ENCODE measurements at places on chromosomes 2 and 18. TPM values are rescaled to one million over a fixed set of nuclear protein-coding genes. Genes with fewer than 3 reads are reported as not detected.

- DNase-seq = no peak
These were observed 130.1 kb downstream of the MAP2 start for GRCh38 chr2:209553913-209554312.

DNA sequence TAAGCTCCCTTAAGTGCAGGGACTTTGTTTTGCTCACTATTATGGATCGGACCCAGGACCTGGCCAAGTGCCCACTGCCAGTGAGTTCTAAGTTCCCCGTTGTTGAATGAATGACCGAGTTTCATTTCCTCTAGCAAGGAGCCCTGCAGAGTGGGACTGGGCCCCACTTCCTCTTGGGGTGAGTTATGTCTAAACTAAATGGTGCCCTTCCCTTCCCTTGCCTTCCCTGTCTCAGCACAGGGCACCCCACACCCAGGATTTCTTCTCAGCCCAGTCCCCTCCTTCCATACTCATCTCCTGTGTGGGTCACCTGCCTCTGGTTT lies 195.3 kb upstream of the HS6ST1 start:
- DNase-seq = no peak

DNA sequence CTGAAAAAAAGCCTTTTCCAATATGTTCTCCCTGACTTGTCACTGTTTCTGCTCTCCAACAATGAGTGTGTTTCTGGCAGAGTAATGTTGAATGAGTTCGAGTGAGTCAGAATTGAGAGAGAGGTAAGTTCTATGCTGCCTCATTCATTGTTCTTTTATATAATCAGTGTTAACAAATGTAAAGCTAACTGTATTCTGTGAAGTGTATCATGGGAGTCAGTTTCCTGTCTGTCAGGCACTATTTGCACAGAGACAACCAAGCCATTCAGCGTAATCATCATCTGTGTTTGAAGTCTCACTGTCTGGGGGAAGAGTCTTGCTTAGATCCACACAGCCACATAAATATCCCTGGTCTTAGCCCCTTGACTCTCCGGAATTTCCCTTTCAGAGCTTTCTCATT lies 22.0 kb upstream of the UPP2 start:
- DNase-seq = peak; percentile 5

DNA sequence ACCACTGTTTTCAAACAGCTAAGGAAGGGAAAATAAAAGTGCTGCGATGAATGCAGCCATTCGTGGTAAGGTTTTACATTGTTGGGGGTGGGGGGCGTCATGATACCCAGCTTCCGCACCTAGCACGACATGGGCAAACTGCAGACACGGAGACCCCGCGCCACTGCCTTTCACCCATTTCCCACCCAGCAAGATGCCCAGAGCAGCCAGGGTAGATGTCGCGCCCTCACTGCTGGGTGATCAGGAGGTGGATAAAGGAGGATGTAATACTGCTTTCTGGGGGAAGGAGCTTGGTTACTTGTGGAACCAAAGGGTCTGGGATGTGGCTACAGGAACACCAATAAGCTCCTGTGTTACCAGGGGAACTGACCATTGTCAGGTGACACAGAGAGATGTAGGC lies 138.4 kb downstream of the ZNF516 start:
- no peak for DNase-seq

DNA sequence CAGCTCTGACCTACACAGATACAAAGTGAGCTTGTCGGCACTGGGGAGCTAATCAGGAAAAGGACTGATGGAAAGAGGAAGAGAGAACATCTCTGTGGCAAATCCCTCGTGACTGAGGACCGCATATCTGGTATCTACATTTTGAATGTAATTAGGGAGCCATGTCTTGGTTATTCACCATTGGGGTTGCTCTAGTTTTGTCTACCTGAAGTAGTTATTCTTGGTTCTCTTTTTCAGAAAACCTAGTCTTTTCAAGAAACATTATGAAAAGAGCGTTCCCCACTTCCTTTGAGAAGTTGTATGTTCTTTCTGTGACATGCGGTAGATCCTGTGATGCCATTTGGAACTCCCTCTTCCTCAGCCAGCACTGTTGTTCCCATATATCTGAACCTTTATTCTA lies 104.4 kb downstream of the DOCK10 start:
- no peak for DNase-seq

DNA sequence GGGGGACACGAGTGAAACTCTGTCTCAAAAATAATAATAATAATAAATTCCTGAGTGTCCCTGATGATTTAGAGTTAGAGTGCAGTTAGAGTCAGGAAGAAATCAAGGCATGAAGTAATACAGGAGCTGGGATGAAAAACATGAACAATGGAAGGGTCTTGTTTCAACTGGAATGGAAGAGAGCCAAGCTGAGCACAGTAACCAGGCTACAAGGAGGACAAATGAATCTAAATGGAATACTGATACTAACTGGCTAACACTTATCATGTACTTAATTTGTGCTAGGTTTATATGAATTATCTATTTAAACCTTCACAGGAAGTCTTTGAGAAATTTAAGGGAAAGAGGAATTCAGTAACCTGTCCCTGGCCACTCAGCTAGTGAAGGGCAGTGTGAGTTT lies 38.8 kb upstream of the PSME4 start:
- no peak for DNase-seq

GRCh38 chr18:6434987-6435709 lies 20.4 kb upstream of the L3MBTL4 start:
- no peak for DNase-seq

- no peak for DNase-seq
These were observed 34.8 kb downstream of the SDC1 start for GRCh38 chr2:20190170-20190569.

GRCh38 chr2:74502147-74502719 lies 2.8 kb upstream of the LBX2 start:
- DNase-seq = no peak

The STPG4 gene
- total RNA-seq = not detected
